Amniotic stem cell (primary cell): ENCODE measurements at places on chromosomes 7 and 10.

- no peak for DNase-seq
Observed at GRCh38 chr10:63228237-63228636, 95.1 kb downstream of the NRBF2 start.

GRCh38 chr7:107166736-107167426, 1.9 kb upstream of the HBP1 start:
- DNase-seq, result no peak

- no peak for DNase-seq
Observed at GRCh38 chr7:44521347-44522095, 19.6 kb downstream of the NPC1L1 start.

DNA sequence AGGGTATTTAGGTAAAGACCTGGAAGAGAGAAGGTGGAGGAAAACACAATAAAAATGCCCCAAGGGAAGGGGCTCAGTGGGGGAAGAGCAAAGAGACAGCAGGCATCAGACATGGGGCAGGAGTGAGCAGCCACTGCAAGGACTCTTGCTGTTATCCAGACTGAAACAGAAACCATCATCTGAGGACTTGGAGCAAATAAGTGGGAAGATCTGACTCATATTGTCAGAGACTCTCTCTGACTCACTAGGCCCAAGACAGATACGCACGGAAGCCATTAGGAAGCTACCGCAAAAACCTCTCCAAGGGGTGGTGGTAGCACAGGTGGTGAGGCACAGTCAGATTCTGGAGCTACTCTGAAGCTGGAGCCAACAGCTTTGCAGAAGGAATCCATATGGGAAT, 110.7 kb downstream of the RNF32 start:
- DNase-seq, result no peak

GRCh38 chr10:123583639-123584418, 82.3 kb upstream of the GPR26 start:
- DNase-seq, result peak; percentile 87

DNA sequence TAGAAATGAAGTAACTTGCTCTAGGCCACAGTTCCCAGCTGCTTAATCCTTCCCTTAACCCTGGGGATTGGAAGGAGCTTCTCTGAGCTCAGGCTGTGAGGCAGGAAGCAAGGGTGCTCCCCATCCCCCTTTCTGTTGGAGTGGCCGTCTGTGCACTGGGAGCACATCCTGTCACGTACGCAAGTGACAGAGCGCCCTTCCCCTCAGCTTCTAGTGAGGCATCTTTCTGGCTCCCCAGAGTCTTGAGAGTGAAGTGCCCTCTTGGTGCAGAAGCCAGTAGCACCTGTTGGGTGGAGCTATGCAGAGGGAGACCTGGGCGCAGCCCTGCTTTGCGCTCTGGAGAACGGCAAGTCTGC, 47.8 kb downstream of the SHH start:
- no peak for DNase-seq

GRCh38 chr7:28732071-28732869, 225.9 kb downstream of the TRIL start:
- DNase-seq, result no peak

DNA sequence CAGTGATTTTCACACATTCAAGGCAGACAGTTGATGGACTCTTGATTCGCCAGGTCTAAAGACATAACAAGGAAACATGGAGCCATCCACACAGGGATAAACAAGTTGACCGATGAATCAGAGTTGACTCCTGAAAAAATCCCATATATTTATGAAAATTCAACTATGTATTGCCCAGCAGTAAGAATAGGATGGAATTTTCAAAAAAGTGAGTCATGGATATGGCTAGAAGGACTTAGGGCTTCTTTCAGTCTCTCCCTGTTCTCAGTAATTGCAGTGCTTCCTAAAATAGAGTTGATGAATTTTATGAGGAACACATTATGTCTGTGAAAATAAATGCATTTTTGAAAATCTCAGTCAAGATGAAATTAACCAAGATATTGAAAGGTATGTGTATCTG, 301.2 kb downstream of the PLXDC2 start:
- no peak for DNase-seq

GRCh38 chr7:70640266-70640833, 491.6 kb upstream of the GALNT17 start:
- DNase-seq, result peak; percentile 9

GRCh38 chr7:74604326-74605020, 53.0 kb upstream of the GTF2I start:
- no peak for DNase-seq

DNA sequence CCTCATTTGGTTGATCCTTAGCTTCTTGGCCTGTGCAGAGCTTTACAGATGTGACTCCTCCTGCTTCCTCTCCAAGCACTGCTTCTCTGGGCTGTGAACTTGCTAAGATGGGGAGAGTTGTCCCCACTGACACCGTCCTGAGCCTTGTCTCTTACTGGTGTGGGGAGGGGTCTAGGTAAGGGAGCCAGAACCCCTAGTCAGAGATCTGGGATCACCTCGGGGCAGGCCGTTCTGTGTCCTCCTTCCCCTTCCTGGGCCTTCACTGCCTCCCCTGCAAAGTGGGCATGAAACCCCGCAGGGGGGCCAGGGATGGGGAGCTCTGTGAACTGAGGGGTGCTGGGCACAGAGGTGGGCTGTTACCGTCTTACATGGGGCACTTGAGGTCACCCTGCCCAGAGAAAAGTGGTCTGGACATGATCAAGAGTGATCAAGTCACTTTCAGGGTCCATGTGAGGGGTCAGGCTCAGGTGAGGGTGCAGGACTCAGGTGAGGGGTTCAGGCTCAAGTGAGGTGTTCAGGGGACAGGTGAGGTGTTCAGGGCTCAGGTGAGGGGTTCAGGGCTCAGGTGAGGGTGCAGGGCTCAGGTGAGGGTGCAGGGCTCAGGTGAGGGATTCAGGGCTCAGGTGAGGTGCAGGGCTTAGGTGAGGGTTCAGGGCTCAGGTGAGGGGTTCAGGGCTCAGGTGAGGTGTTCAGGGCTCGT, 86.2 kb downstream of the ADCY1 start:
- DNase-seq, result no peak

DNA sequence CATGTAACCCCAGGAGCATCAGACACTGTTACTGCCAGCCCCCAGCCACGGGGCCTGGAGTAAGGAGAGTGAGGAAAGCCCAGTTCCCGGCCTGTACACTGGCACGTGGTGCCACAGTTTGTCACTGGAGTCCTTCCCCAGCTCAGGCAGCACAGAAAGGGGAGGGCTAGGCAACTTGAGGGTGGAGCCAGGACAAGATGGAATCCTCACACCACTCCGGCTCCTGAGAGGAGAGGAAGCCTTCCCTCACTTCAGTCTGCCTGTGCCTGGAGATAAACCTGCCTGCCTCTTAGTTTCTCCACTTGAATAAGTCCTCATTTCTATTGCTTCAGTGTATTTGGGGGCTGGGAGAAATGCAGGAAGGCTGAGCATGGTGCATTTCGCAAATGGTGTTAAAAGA, 176.0 kb downstream of the KIAA1217 start:
- DNase-seq, result no peak

DNA sequence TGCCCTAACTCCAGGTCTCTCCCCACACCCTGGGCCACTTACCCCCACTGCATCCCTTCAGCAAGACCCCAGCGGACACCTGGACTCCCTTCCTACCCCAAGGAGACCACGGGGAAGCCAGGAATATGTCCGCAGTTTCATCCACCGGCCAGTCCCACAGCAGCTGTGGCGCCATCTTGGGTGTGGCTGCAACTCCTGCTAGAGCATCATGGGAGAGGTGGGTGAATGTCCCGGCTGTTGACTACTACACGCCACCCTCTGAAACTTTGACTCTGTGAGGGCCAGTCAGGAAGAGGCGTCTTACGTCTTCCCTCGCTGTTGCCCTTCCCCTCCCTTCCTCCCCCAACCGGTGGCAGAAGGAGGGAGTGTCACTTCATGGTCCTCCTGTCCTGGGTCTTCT, 238.3 kb upstream of the RNF32 start:
- DNase-seq, result no peak

DNA sequence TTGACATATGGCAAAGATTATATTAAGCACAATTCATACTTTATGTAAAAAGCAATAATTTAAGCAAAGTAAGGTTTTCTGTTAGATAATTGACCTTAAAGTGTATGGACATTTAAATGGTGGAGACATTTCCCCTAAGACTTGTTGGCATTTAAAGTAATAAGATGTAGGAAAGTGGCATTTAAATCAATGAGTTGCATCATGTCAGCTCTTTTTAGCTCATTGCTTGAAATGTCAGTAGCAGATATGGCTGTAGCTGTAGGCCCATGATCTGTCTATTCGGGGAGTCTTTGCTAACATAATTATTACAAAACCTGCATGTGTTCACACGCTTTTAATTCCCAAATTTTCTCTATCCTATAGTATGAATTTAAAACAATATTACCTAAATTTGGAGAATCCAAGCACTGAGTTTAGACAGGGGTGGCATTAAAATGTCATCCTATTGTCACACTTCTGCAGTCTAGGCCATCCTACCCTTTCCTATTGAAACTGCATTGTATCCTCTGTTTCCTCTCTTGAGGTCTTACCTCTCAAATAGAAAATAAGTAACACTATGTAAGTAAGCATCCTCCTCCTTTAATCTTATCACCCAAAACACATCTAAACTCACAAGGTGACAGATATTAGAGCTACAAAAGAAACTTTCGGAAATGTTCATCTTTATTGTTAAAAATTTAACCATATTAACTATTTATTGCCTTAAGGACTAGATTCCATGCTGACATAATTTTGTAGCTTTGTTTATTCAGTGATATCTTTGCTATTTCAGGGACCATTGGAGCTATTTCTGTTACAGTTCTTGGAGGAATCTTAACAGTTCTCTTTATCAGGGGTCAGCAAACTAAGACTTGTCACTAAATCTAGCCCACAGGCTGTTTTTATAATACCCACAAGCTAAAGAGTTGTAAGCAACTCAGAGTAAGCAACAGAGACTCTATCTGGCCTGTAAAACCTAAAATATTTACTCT, 91.2 kb downstream of the LCOR start:
- DNase-seq, result no peak

- DNase-seq, result no peak
Observed at GRCh38 chr10:9296190-9296589, 1241.7 kb downstream of the GATA3 start.

DNA sequence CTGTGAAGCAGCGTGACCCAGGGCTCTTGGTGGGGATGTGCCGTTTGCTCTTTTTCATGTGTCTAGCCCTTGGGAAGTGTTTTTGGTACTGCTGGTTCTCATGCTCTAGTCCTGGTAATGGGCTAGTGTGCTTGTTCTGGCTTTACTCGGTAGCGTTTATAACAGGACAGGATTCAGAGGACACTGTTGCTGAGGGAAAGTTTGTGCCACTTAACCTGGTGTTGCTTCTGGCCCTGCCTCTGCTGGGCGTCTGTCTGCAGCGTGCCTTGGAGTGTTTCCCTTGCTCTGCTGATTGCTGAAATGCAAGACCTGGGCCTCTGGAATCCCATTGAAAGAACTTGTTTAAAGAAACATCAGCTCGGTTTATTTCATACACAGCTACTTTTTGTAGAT, 35.0 kb downstream of the INPP5A start:
- DNase-seq, result no peak

DNA sequence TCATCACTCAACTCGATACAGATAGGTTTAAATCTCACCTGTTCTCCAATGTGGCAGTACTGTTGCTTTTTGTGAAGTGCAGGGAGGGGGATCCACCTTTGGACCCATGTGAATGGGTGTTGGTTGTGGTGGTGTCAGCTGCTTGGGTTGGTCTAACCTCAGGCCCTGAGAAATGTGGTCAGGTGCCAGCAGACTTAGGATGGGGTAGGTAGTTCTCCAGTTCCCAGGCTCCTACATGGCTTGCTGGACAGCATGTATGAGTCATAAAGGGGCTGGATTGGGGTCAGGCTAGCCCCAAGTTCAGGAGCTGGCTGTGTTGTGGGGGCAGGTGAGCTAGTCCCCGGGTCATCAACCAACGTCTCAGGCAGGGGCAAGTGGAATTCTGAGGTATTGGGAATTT, 472.6 kb upstream of the CNTNAP2 start:
- DNase-seq, result no peak

DNA sequence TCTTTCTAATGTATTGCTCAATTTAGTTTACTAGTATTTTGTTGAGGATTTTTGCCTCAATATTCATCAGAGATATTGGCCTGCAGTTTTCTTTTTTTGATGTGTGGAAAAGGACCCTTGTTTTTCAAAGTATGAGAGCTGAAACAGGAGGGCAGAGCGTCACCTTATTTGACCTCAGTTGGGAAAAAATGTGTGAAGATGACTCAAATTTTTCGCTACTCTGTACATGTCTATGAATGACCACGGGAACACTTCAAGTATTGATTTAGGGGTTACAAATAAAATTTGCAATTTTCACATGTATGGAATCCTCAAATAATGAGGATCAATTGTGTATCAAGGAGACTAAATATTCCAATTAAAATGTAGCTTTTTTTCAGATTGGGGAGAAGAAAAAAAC, 103.1 kb downstream of the ZFAND4 start:
- DNase-seq, result no peak

DNA sequence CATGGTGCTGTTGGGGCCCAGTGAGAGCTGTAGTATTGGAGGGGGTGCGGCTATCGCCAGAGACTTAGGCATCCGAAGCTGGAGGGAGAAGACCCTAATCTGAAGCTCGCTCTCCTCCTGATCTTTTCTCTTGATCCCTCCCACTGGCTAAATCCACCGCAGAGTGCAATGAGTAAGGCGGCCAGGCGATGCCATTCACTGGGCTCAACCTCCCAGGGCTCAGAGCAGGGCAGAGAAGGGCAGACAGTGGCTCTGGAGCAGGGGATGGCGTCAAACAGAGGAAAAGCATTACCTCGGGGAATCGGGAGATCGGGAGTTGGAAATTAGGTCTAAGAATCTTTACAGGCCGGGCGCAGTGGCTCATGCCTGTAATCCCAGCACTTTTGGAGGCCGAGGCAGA, 18.8 kb upstream of the IFT22 start:
- DNase-seq, result no peak

- no peak for DNase-seq
Observed at GRCh38 chr10:31087851-31088250, 56.2 kb upstream of the ZNF438 start.

GRCh38 chr7:143013893-143014292, 13.0 kb downstream of the OR9A2 start:
- DNase-seq, result peak; percentile 89

DNA sequence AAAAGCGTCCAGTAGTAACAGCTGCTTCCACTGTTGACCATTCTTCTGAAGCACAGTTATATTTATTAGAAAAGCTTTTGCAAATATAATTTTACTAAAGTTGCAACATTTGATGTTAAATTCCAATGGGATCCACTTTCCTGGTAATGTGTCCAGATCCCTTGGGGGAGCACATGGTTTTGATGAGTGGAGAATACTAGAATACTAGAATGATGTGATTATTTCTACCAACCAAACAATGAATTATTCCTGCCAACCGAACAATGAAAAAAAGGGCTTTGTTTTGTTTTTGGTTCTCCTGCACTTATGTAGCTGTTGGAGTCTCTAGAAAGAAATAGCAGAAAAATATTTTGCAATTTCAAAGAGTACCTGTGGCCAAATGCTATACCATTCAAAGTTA, 59.1 kb downstream of the BPGM start:
- DNase-seq, result no peak

GRCh38 chr7:41832941-41833340, 130.1 kb upstream of the INHBA start:
- DNase-seq, result no peak

- DNase-seq, result no peak
Observed at GRCh38 chr10:101839416-101840063, 4.1 kb downstream of the KCNIP2 start.
